ENCODE measurements at places on chromosomes 6 and 20.

DNA sequence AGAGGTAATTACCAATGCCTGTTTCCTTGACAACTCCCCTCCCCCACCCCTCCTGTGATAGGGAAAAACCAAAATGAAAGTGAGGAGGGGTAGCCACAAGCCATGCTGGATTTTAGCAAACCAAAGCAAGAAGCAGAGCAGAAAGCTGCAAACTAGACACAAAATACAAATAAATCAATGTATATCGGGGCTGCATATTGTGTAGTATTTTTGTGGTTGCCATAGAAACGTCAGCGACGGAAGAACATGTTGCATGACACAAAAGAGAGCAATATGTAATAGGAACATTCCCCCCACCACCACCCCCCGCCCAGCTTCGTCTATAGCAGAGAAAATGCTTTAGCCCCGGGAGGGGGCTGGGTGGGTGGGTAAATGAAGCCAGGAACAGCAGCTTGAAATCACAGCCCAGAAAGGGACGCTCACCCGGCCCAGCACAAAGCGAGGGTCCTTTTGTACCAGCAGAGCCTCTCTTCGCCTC is 548 bp downstream of the AGPAT4 start:
- DNase-seq: peak; percentile 34

GRCh38 chr20:4552075-4552640 is 169.6 kb upstream of the PRND start:
- DNase-seq: no peak

GRCh38 chr20:1357921-1358671 is 29.2 kb upstream of the SDCBP2 start:
- DNase-seq: peak; percentile 88

- no peak for DNase-seq
Measured at GRCh38 chr6:74626288-74626687, 579.6 kb downstream of the COL12A1 start.

Data from activated CD4-positive, alpha-beta T cell treated with anti-CD3 and anti-CD28 coated beads, Interleukin-2, Interleukin-6, amounts not matched to agents 100 ng/mL and 50 ng/mL, durations not matched to agents 16 hours and 8 hours (primary cell).